Jurkat, Clone E6-1 (cell line): ENCODE measurements at places on chromosomes 3 and 15.

GRCh38 chr3:57556459-57557084, 498 bp downstream of the PDE12 start:
- DNase-seq: no peak

DNA sequence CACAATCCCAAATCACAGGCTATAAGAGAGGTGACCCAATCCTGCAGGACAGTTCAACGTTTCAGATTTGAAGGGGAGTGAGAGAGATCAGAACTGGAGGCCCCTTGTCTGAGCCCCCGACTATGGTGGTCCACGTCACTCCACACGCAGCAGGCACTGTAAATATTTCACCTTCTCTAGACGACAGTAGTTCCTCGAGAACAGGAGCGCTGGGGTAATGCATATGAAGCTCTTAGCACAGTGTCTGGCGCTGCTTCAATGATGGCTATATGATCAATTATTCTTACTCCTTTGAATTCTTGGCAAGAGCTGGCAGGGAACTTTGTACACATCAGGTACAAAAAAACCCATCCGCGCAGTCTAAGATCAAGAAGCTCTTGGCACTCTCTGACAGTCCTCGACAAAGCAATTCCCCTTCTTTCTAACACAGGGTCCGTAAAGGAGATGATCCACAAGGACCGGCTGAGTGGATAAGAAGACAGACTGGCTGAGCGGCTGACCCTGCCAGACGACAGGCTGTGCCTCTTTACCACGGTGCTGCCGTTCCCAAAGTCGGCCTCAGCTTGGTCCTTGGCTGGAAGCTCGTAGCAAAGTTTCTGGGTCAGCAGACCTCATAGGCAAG, 522 bp upstream of the NRROS start:
- DNase-seq: peak; percentile 70

GRCh38 chr15:80395616-80396015, 8.6 kb upstream of the ARNT2 start:
- no peak for DNase-seq

GRCh38 chr3:102144063-102144462, 290.8 kb upstream of the ZPLD1 start:
- DNase-seq: no peak

- DNase-seq: no peak
Observed at GRCh38 chr3:25372167-25372566, 55.9 kb upstream of the RARB start.

GRCh38 chr3:179666030-179666429, 13.2 kb downstream of the USP13 start:
- no peak for DNase-seq

- DNase-seq: no peak
Observed at GRCh38 chr15:70617076-70617910, 146.1 kb downstream of the UACA start.

DNA sequence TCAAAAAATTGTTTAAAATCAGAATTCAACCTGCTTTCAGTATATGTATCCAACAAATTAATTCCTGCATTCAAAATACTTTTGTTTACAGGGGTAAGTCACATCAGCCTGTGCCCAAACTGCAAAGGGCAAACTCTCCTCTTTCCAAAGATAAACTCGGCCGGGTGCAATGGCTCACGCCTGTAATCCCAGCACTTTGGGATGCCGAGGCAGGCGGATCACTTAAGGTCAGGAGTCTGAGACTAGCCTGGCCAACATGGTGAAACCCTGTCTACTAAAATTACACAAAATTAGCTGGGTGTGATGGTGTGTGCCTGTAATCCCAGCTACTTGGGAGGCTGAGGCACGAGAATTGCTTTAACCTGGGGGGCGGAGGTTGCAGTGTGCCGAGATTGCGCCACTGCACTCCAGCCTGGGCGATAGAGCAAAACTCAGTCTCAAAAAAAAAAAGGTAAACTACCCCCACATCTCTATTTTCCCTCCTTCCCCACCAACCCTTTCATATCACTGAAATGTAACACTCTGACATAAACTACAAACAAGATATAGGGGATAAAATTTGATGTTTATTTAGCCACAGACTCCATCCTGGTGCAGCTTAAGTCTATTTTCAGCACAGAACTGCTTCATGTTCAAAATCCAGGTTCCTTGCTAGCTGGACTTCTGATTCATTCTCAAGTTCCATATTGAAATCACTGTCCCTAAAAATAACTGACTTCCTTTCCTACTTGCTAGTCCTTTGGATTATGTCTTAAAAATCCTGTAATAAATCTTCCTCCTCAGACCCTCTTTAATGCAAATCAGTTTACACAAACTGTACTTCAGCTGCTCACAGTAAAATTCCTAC, 15.4 kb downstream of the UBP1 start:
- DNase-seq: no peak

DNA sequence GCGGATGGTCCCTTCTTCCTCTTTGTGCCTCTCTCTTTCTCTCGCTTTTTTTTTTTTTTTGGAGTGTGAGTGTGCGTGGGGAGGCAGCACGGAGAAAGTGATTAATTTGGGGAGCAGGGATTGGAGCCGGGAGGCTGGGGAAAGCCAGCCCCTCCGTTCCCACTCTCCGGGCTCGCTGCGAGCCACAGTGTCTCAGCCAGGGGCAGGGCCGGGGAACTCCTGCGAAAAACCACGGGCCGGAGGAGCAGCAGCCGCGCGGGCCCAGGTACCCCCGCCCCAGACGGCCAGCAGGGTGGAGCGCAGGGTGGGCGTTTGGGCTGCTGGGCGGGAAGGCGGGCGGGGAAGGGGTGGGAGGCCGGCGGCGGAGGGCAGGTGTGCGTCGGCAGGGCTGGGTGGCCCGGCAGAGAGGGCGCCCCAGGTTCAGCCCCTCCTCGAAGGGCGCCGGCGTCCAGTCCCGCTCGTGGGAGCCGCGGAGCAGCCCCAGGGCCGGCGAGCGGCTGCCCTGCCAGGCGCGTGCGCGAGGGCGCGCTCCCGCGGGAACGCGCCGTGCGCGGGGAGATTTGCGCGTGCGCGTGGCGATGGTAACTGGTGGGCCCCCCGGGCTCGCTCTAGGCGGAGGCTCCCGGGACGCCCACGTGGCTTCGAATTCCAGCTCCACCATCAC, 1.4 kb downstream of the CHL1 start:
- DNase-seq: no peak

GRCh38 chr3:27528791-27529190, 44.6 kb upstream of the SLC4A7 start:
- DNase-seq: no peak

DNA sequence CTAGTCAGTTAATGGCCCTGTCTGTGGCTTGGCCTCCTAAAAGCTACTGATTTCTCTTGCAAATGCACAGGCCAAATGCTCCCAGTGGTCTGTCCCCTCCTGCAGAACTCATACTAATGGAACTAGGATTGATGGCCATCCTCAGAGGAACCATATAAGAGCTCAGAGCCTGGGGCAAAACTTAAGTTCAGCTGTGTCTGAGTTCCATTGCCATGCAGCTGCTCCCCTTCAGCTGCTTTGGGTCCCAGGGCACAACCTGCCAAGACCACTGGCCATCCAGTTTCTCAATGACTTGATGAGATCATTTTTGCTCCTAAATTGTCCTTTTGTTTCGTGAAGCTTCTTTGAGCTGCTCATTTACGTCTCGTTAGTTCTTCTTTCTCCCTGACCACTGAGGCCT, 529.5 kb upstream of the TBL1XR1 start:
- no peak for DNase-seq

- no peak for DNase-seq
Observed at GRCh38 chr3:172258624-172259023, 189.6 kb downstream of the GHSR start.
